Transverse colon (tissue), 4 donors: ENCODE measurements at places on chromosomes 7 and 10. TPM values are rescaled to one million over a fixed set of nuclear protein-coding genes. Genes with fewer than 3 reads are reported as not detected.

DNA sequence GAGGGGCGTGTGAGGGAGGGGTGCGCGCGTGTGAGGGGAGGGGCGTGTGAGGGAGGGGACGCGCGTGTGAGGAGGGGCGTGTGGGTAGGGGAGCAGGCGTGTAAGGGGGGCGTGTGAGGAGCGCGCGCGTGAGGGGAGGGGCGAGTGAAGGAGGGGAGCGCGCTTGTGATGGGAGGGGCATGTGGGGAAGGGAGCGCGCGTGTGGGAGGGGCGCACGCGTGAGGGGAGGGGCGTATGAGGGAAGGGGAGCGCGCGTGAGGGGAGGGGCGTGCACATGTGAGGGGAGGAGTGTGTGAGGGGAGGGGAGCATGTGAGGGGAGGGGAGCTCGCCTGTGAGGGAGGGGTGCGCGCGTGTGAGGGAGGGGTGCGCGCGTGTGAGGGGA, 19.1 kb downstream of the MXI1 start:
- peak; percentile 94 for DNase-seq

GRCh38 chr7:38242814-38243213, 30.6 kb downstream of the TARP start:
- DNase-seq = no peak

GRCh38 chr7:67512481-67512880, 515.8 kb downstream of the TYW1 start:
- DNase-seq = no peak

SEPTIN7 gene
- total RNA-seq = 73.7 TPM

MKX gene
- total RNA-seq = not detected

TAC1 gene
- not detected for total RNA-seq

- no peak for DNase-seq
Measured at GRCh38 chr7:158796667-158797066, 32.6 kb downstream of the ESYT2 start.

GRCh38 chr10:21516242-21517131, 9.0 kb downstream of the SKIDA1 start:
- peak; percentile 53 for DNase-seq

DNA sequence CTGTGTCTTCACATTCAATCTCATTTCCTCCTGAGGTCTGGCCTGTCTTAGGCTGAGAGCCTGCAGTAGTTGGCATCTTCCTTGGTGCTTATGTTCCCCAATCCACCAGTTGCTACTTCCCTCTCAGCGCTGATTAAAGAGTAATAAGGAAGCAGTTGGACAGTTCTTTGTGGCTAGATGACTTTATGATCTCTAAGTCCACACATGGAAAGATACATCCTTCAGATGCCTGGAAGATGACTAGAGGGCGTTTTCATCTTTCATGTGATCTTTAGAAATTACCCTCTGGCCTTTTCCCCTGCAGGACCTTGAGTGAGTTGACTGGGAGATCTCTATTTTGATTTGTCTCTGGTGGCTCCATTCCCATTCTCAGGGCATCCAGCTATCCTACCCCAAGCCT, 204.5 kb downstream of the GRM3 start:
- peak; percentile 25 for DNase-seq

GRCh38 chr10:53899463-53900160, 901.4 kb downstream of the PCDH15 start:
- DNase-seq = no peak

DNA sequence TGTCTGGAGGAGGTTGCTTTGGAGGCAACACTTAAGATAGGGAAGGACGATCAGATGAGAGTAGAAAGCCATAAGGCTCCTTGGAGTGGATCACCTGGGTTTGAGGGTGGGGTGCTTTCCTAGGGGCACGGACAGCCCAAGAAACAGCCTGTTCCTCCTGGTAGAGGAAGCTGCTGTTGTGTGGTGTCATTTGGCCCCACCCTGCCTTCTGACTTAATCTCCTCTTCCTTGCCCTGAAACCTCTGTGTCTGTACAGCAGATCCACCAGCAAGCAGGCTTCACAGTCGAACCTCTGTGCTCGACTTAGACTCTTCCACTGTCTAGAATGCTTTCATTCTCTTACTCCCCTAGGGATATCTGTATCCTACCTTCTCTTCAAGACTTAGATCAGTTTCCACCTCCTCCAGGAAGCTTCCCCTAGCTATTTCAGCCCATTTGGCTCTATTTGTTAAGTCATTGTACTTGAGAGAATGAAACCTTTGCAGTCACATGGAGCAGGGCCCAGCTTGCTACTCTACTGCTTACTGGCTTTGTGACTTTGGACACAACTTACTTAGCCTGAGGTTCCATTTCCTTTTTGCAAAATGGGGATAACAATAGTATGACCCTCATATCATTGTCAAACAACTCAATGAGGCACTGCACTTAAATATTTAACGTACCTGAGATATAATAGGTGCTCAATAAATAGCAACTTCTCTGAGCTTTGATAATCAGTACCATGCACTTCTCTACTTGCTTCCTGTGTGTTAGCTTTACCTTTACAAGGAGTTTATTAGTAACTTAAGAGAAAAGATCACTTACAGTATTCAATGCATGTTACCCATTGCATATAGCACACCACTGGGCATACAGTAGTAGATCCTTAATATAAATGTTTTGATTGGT, 5.0 kb downstream of the MXI1 start:
- peak; percentile 80 for DNase-seq

GRCh38 chr7:32347244-32347828, 142.8 kb downstream of the LSM5 start:
- DNase-seq = no peak

AKR1D1 gene
- total RNA-seq = not detected

GRCh38 chr10:19819419-19820033, 3.3 kb downstream of the PLXDC2 start:
- peak; percentile 32 for DNase-seq

- DNase-seq = peak; percentile 78
Measured at GRCh38 chr7:128259131-128260061, 18.3 kb downstream of the LEP start.

EPO gene
- total RNA-seq = not detected

GRCh38 chr7:147298611-147299043, 1182.0 kb downstream of the CNTNAP2 start:
- DNase-seq = no peak

ATRNL1 gene
- 13.5 TPM for total RNA-seq

CAMK1D gene
- total RNA-seq = 21.4 TPM

IGF2BP3 gene
- 0.41 TPM for total RNA-seq

SLC16A9 gene
- total RNA-seq = 58.7 TPM

CHN2 gene
- total RNA-seq = 36.7 TPM

- no peak for DNase-seq
Measured at GRCh38 chr7:137091396-137091795, 222.9 kb downstream of the CHRM2 start.

FAM24B gene
- not detected for total RNA-seq

- no peak for DNase-seq
Measured at GRCh38 chr7:154867068-154867467, 135.9 kb downstream of the PAXIP1 start.

DNA sequence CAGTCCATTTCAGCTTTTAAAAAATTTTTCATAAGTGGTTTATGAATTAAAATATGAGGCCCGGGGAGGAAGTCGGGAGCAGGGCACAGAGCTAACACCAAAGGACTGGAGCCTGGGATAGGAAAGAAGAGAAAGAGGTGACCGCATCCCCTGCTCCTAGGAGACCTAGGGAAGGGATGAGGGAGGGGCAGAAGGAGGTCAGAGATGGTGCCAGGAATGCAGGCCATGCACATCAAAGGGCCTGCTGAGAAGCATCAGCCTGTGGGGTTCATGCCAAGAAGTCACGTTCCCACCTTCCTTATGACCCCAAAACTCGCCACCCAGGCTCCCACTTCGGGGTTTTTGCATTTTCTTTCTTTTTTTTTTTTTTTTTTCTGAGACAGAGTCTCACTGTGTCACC, 14.7 kb upstream of the TOMM7 start:
- DNase-seq = no peak

DRGX gene
- total RNA-seq = not detected

FAM171A1 gene
- 29.2 TPM for total RNA-seq

WDR91 gene
- total RNA-seq = 9.4 TPM

GRCh38 chr7:91330866-91331265, 66.6 kb downstream of the FZD1 start:
- DNase-seq = no peak

KCND2 gene
- 0.32 TPM for total RNA-seq

- no peak for DNase-seq
Measured at GRCh38 chr7:137454246-137454724, 110.8 kb upstream of the PTN start.
